ENCODE measurements at places on chromosomes 7 and 10. TPM values are rescaled to one million over a fixed set of nuclear protein-coding genes. Genes with fewer than 3 reads are reported as not detected.

DNA sequence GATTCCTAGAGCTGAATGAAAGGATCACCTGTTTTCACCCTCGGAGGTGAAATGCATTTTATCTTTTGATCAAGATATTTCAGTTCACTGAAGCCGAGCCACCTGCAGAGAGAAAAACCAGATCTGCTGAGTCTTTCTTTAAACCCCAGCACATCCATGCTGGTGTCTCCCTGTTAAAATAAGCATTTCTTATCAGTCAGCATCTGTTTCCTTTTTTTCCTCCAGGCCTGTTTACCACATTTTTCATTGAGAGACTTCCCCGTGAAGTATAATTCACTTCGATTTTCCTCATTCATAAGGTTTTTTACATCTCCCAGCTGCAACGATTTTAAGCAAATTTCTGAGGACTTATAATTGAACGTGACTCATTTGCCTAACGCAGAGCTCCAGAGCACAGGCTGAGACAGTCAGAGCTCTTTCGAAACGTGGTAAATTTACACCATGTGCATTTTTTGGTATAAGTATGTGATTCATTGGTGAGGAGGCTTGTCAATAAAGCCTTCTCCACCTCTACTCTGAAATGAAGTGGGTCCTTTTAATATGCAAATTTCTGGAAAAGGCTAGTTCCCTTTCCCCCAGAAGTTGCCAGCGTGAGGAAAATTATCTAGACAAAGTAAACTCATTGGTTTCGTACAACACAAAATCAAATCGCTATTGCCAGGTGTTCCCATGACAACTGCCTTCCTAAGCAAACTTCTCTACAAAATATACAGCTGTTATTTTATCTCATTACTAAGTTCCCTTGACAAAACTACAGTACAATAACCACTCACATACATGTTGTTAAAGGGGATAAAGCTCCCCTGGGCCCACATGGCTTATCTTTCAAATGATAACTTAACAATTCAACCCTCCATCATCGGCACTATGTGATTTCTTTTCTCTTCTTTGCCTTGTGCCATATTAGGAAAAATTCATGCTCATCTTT lies 374.8 kb upstream of the AKR1E2 start:
- DNase-seq = peak; percentile 96

GGCT gene
- total RNA-seq = 44.3 TPM

GRCh38 chr7:66198956-66199355 lies 6.2 kb upstream of the TPST1 start:
- no peak for DNase-seq

DNA sequence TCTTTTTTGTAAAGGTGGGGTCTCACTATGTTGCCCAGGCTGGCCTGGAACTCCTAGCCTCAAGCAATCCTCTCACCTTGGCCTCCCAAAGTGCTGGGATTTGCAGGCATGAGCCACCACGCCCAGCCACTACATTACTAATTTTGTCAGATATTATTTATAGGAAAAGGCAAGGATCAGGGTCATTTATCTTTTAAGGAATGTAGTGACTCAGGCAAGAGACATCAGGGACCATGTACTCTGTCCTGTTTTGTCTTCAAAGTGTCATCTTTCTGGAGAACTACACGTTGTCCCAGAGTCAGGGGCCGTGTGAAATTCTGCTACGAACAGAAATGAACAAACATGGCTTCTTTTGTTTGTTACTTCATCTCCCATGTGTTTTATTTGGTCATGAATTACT lies 105.3 kb downstream of the NPTX2 start:
- no peak for DNase-seq

GRCh38 chr10:34655286-34656170 lies 159.6 kb downstream of the PARD3 start:
- DNase-seq = peak; percentile 86
